ENCODE measurements at places on chromosomes 5 and 9. TPM values are rescaled to one million over a fixed set of nuclear protein-coding genes. Genes with fewer than 3 reads are reported as not detected.

GADD45G gene
- total RNA-seq = 15.7 TPM

PCDHGA3 gene
- not detected for total RNA-seq

CNTNAP3 gene
- not detected for total RNA-seq

TEX48 gene
- not detected for total RNA-seq

SPAG8 gene
- total RNA-seq = 0.99 TPM

CCDC127 gene
- total RNA-seq = 4.0 TPM

SLIT3 gene
- not detected for total RNA-seq

GRCh38 chr9:98607787-98608186 is 100.9 kb downstream of the GABBR2 start:
- no peak overlapping the region for H3K27ac ChIP-seq
- DNase-seq = no peak
- no peaks in the 10 kb centered on the region for H3K4me1 ChIP-seq
- no peaks in the 10 kb centered on the region for H3K36me3 ChIP-seq
- no peaks in the 10 kb centered on the region for H3K27me3 ChIP-seq

DNA sequence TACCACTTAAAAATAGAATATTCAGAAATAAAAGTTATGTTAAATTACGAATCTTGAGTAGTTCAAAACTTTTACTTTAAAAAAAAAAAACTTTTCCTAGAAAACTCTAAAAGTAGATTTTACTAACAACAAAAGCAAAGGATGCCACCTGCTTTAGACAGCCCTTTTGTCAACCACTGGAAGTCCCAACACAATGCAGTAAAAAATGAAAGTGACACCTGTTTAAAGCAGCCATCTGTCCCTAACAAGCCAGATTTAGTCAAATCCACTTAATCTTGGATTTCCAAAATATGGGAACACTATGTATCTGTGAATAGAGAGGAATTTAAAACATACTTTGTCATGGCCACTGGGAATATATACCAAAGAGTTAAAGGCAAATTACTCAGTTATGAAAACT is 3.8 kb downstream of the RFX3 start:
- DNase-seq = peak; percentile 24
- peak overlapping the region; percentile 11 for H3K4me3 ChIP-seq
- no peaks in the 10 kb centered on the region for H3K36me3 ChIP-seq
- peaks cover 25% of the 10 kb centered on the region for H3K4me1 ChIP-seq

GRCh38 chr5:163260471-163260870 is 176.9 kb upstream of the CCNG1 start:
- H3K27ac ChIP-seq = no peak overlapping the region
- peaks cover 4% of the 10 kb centered on the region for H3K27me3 ChIP-seq
- H3K36me3 ChIP-seq = no peaks in the 10 kb centered on the region
- H3K4me3 ChIP-seq = no peak overlapping the region
- H3K4me1 ChIP-seq = no peaks in the 10 kb centered on the region

GRCh38 chr5:97471951-97472350 is 288.9 kb upstream of the RIOK2 start:
- no peak overlapping the region for H3K27ac ChIP-seq
- H3K27me3 ChIP-seq = no peaks in the 10 kb centered on the region
- no peaks in the 10 kb centered on the region for H3K36me3 ChIP-seq

GRCh38 chr9:75033791-75034473 is 5.8 kb upstream of the CARNMT1 start:
- no peak overlapping the region for H3K4me3 ChIP-seq
- H3K36me3 ChIP-seq = no peaks in the 10 kb centered on the region
- no peak for DNase-seq
- peaks cover 2% of the 10 kb centered on the region for H3K27me3 ChIP-seq
- no peak overlapping the region for H3K27ac ChIP-seq

GRCh38 chr5:39826051-39826450 is 401.3 kb upstream of the DAB2 start:
- H3K36me3 ChIP-seq = no peaks in the 10 kb centered on the region
- no peak overlapping the region for H3K4me3 ChIP-seq
- H3K27me3 ChIP-seq = no peaks in the 10 kb centered on the region

- DNase-seq = no peak
- H3K4me1 ChIP-seq = no peaks in the 10 kb centered on the region
- H3K27ac ChIP-seq = no peak overlapping the region
Observed at GRCh38 chr9:76557674-76558225, 98.8 kb downstream of the GCNT1 start.

- peaks cover 9% of the 10 kb centered on the region for H3K36me3 ChIP-seq
- H3K4me1 ChIP-seq = peaks cover 41% of the 10 kb centered on the region
Observed at GRCh38 chr9:70390933-70391341, 23.5 kb downstream of the KLF9 start.

GRCh38 chr5:42628821-42629220 is 127.8 kb upstream of the CCDC152 start:
- DNase-seq = no peak
- no peaks in the 10 kb centered on the region for H3K27me3 ChIP-seq
- no peaks in the 10 kb centered on the region for H3K36me3 ChIP-seq
- no peaks in the 10 kb centered on the region for H3K4me1 ChIP-seq
- no peak overlapping the region for H3K27ac ChIP-seq

GRCh38 chr9:116435706-116436105 is 251.4 kb upstream of the TRIM32 start:
- H3K36me3 ChIP-seq = peaks cover 14% of the 10 kb centered on the region
- no peaks in the 10 kb centered on the region for H3K4me1 ChIP-seq
- no peaks in the 10 kb centered on the region for H3K27me3 ChIP-seq
- DNase-seq = no peak
- no peak overlapping the region for H3K4me3 ChIP-seq

DNA sequence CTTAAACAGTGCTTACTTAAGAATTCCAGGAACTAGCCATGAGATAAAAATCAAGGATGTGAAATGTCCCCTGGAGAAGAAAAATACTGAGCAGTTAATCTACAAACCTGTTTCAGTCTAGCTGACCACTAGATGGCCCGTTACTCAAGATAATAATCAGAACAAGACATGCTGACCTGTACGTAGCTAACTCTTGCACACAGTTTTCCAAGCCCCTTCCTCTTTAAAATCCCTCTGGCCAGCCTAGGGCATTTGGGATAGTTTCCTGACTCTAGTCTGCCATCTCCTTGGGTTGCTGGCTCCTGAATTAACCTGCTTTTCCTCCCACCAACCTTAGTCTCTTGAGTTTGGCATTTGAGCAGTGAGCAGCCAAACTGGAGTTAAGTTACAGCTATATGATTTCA is 59.2 kb upstream of the TRAF1 start:
- no peak for DNase-seq
- no peaks in the 10 kb centered on the region for H3K27me3 ChIP-seq
- H3K4me3 ChIP-seq = no peak overlapping the region
- H3K27ac ChIP-seq = no peak overlapping the region
- no peaks in the 10 kb centered on the region for H3K36me3 ChIP-seq

- no peaks in the 10 kb centered on the region for H3K36me3 ChIP-seq
- H3K27me3 ChIP-seq = no peaks in the 10 kb centered on the region
- no peak overlapping the region for H3K4me3 ChIP-seq
- H3K27ac ChIP-seq = no peak overlapping the region
- peaks cover 16% of the 10 kb centered on the region for H3K4me1 ChIP-seq
Observed at GRCh38 chr9:114804505-114804904, 1.3 kb downstream of the TNFSF15 start.

DNA sequence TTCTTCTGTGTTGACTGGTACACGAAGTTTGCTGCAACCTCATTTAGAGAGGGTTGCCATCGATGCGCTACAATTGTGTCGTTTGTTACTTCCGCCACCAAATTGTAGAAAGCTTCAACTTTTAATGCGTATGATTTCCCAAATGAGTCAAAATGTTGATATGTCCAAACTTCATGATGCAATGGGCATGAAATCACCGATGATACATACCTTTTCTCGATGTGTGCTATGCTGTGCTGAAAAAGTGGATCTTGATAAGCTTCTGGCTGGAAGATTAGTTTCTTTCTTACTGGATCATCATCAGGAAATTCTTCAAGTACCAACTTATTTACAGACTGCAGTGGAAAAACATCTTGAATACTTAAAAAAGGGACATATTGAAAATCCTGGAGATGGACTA is 65.7 kb downstream of the TMEM38B start:
- no peak overlapping the region for H3K27ac ChIP-seq
- H3K4me3 ChIP-seq = no peak overlapping the region
- no peaks in the 10 kb centered on the region for H3K4me1 ChIP-seq
- no peaks in the 10 kb centered on the region for H3K36me3 ChIP-seq
- DNase-seq = no peak

DNA sequence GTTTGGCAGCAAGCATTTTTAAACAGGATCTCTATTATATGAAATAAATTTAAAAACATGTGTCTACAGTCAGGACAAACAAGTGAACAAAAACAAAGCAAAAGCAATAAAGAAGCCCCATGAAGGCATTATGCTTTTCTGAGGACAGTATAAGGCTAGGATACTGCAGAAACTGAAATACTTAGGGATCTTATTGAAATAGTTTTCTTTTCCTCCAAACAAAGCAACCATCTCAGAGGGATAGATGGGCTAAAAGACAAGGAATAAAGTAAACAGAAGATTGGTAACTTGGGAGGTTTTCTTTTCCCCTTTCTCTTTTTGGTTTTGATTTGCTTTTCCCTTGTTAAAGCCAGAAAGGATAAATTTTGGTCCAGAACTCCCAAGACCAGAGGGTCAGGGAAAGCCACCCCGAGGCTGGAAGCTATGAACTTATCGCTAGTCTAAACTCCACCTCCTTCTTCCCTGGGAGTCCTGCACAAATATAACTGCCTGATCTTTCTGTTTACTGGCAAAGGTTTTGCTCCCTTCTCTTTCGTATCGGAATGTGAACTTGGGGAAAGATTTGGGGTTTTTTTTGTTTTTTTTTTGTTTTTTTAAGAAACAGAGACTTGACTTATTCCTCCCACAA is 164.0 kb downstream of the GHR start:
- H3K4me3 ChIP-seq = no peak overlapping the region
- H3K27me3 ChIP-seq = peaks cover 5% of the 10 kb centered on the region
- H3K36me3 ChIP-seq = no peaks in the 10 kb centered on the region
- DNase-seq = no peak
- H3K27ac ChIP-seq = no peak overlapping the region

GRCh38 chr5:103772248-103772647 is 209.7 kb upstream of the NUDT12 start:
- no peak for DNase-seq
- no peak overlapping the region for H3K4me3 ChIP-seq
- H3K27me3 ChIP-seq = no peaks in the 10 kb centered on the region
- no peak overlapping the region for H3K27ac ChIP-seq
- H3K4me1 ChIP-seq = no peaks in the 10 kb centered on the region

DNA sequence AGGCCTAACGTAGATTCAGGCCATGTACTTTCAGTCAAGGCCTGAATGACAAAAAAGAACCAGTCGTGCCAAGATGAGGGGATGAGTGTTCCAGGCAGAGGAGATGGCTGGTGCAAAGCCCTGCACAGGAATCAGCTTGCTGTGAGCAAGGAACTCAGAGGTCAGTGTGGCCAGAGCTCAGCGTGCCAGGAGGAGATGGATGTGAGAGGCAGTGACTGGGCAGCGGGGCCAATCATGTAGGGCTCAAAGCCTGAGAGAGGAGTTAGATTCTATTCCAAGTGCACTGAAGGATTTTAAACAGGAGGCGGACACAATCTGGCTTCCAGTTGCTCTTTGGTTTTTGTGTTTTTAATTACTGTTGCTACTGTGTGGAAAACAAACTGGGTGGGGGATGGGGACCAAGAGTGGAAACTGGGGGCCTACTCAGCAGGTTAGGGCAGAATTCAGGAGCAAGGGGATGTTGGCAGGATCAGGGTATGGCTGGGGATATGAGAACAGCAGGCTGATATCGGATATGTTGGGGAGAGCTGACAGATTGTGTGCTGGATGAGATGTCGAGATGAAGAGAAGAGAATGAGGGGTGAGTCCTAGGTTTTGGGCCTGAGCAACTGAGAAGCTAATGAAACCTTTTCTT is 64.3 kb downstream of the ANGPTL2 start:
- H3K27me3 ChIP-seq = no peaks in the 10 kb centered on the region
- H3K27ac ChIP-seq = no peak overlapping the region
- peaks cover 2% of the 10 kb centered on the region for H3K36me3 ChIP-seq
- H3K4me3 ChIP-seq = no peak overlapping the region

DNA sequence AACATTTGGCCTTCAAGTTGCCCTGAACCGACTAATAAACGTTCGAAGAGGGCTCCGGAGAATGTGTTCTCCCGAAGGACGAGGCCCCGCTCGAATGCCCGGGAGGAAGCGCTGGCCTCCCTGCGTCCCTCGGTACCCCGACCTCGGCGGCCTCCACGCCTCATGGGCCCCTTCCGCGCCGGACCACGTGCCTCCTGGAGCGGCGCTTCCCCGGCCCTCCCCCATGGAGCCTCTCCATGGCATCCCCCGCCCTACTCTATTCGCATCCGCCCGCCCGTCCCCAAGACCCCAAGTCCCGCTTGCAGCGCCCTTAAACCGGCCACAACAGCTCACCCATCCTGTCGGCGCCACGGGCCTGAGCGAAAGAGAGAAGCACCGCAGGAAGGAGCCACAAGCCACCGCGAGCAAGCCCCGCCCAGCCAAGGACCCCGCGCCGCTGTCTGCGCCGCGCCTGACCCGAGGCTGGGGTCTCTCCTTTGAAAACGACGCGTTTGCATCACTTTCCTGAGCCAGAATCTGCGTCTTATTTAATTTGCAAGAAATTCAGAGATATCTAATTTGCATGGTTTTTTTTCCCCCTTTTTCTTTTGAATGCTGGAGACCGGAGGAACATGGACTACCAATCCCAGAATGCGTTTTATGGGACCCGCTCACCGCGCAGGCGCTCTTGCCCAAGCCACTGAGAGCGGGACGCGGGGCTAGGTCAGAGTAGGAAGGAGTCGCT is at the start of gene RPS23:
Gene RPS23, minus strand, starts transcription at position 368 of the 724 bp plus-strand sequence. Its CDS starts 31 bp downstream, at position 337.
- DNase-seq = peak; percentile 88
- peak within 1 kb of the TSS; percentile 95 for H3K4me3 ChIP-seq
- H3K27ac ChIP-seq = peak within 1 kb of the TSS; percentile 74
- H3K4me1 ChIP-seq = peaks cover 30% of the 10 kb centered on the region
- H3K36me3 ChIP-seq = peaks cover 25% of the 10 kb centered on the region
- H3K27me3 ChIP-seq = no peaks in the 10 kb centered on the region

DNA sequence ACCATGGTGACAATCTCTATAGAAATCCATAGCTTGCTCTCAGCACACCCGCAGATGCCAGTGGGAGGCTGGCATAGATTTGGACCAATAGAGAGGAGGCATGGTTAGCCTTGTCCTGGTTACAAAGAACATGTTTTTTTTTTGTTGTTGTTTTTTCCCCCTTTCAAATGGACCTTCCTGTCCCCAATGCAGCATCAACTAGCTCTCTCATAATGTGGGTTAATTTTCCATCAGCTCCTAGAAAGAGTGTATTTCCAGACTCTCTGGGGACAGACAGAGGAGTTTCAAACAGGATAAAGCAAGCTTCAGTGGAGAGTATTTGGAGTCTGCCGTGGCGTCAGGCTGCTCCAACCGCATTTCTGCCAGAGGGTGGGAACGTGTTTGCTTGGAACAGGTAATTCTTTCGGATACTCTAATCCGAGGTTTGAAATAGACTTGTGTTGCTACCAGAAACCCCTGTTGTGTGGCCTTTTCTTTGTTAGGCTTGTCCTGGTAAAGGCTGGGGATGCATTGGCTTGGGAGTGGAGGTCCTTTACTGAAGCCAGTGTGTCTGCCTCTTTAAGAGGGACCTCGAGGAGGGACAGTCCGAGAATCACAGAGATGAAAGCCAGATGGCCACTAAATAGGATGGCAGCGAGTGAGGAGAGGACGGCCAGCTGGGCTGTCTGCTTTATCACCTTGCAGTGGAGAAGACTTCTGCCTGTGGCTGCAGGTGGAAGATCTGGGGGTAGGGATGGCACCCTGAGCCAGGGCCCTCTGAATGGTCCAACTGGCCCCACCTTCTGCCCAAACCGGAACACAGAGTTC is 130.5 kb upstream of the CPEB4 start:
- no peaks in the 10 kb centered on the region for H3K27me3 ChIP-seq
- H3K36me3 ChIP-seq = no peaks in the 10 kb centered on the region
- no peak overlapping the region for H3K27ac ChIP-seq
- no peak for DNase-seq
- no peaks in the 10 kb centered on the region for H3K4me1 ChIP-seq

All from CD4-positive, CD25-positive, alpha-beta regulatory T cell (primary cell).